ENCODE measurements at places on chromosomes 5 and 9.

DNA sequence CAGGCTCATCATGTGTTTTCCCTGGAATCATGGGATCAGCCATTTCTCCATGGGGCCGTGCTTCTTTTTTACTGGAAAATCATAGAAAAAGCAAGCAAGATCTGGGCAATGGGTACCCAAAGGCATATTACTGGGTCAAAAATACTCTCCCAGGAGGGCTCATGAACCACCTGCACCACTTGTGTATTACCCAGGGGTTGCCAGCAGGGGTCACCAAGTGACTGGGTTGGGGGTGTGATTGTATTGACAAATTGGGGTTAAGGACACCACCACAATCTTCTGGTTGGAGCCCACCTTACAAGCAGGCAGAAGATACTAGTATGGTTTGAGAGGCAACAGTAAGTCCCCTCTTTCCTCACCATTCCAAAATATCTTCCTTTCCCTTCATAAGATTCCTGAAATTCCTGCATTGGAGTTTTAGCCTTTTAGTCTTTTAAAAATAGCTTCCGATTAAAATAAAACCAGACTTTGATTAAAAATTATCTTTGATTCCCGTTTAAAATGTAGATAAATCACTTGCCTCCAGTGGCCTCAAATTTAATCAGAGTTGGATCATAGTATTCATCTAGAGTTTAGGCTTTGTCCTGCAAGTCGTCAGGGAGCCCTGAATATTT lies 603.3 kb downstream of the KIF4B start:
- no peak for DNase-seq

GRCh38 chr5:147286296-147286695 lies 51.5 kb downstream of the STK32A start:
- no peak for DNase-seq

GRCh38 chr9:126127591-126127990 lies 199.0 kb upstream of the MVB12B start:
- no peak for DNase-seq

DNA sequence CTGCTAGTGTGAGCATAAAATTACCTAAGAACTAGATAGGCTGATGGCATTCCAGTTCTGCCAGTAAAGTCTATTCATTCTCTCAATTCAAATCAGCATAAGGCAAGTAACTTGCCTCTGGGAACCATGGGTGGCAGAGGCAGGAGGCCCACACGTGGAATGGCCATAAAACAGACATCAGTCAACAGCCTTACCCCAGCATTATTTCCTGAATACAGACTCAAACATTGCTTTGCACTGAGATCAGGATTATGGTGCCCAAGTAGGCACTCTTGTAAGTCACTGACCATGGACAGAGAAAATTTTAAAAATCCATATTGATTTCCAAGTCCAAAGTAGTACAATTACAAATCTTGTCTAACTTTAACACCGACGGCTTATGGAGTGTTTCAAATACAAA lies 157.7 kb downstream of the NR2F1-AS1 start:
- no peak for DNase-seq

- no peak for DNase-seq
These were observed 398 bp upstream of the BASP1 start for GRCh38 chr5:17216974-17217492.

GRCh38 chr5:108266242-108266641 lies 115.7 kb downstream of the FBXL17 start:
- no peak for DNase-seq

DNA sequence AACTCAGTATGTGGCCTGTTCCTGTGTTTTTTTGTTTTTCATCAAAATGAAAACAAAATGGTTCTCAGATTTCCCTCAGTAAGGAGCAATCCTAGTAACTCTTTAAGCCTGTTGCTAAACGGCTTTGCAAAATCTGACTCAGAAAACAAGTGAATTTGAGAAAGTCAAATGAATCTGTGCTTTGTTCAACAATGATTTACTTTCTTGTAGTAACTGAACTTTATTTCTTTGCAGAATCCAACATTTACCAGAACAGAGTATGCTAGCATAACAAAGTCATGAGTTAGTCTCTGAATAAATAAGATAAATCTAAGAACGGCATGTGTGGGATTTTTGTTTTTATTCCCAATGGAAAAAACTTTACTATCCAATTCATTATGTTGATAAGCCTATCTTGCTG lies 93.8 kb downstream of the OXCT1 start:
- no peak for DNase-seq

DNA sequence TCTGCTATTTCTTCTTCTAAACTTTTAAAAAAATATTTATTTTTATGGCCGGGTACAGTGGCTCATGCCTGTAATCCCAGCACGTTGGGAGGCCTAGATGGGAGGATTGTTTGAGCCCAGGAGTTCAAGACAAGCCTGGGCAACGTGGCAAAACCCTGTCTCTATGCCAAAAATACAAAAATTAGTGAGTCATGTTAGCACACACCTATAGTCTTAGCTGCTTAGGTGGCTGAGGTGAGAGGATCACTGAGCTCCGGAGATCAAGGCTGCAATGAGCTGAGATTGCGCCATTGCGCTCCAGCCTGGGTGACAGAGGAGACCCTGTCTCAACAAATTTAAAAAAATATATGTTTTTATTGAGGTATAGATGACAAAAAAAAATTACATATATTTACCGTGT lies 5.6 kb downstream of the AP3S1 start:
- DNase-seq, result no peak

DNA sequence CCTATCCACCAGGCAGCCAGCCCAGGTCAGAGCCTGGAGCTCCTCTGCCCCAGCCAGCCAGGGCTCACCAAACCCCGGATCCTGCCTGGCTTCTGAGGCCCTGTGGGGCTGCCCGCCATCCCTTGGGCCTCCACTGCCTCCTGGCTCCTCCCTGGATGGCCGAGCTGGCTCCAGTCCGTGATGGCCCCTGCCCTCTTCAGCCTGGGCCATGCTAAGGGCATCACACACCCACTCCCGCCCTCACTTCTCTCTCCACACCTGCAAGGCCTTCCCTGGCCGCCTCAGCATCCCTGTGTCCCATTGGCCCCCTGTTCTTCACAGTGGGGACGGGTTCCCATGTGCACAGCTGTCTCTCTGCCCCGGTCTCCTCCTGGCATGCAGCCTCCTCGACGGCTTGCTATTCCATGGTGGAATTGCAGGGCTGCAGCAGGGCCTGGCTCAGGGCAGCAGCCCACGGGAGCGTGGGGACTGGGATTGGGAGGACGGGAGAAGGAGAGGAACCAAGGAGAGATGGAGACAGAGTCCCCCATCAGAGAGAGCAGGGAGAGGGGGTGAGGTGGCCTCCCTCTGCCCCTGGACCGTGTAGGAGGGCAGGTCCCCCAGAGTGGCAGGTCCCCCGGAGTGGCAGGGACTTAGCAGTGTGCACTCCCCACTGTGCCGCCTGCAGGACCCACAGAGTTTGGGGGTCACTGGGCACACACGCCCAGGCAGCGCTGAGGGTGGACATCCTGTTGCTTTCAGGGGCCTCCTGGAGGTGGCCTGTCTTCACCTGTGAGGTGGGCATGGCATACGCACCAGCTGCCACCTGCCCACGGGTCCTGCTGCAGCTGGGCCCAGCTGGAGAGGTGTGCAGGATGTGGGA lies 16.7 kb upstream of the RNU6ATAC start:
- no peak for DNase-seq

- DNase-seq, result no peak
These were observed 114.4 kb downstream of the ANKRD18B start for GRCh38 chr9:33638391-33638915.

GRCh38 chr5:169412831-169413230 lies 111.9 kb upstream of the SLIT3 start:
- no peak for DNase-seq

DNA sequence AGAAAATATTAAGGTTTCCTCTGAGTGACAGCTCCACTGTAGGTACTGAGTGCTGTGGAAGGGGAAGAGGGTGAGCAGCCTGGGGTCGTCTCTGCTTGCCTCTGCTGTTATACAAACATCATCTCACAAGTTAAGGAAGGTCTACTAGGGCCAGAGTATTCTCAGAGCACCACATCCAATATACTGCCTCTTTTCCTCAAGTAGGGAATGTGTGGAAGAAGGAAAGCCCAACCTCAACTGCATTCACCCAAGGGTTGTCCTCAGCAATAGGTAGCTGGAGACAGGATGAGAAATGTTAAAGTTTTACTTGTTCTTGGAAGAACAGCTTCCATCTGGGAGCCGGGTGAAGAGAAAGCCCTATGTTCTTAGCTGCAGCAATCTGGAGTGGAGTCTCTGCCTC lies 1062.3 kb upstream of the CDH10 start:
- no peak for DNase-seq

- no peak for DNase-seq
These were observed 295.2 kb downstream of the ARHGAP26 start for GRCh38 chr5:143065185-143065965.

- no peak for DNase-seq
These were observed 49.9 kb upstream of the GAS1 start for GRCh38 chr9:86997156-86997555.

DNA sequence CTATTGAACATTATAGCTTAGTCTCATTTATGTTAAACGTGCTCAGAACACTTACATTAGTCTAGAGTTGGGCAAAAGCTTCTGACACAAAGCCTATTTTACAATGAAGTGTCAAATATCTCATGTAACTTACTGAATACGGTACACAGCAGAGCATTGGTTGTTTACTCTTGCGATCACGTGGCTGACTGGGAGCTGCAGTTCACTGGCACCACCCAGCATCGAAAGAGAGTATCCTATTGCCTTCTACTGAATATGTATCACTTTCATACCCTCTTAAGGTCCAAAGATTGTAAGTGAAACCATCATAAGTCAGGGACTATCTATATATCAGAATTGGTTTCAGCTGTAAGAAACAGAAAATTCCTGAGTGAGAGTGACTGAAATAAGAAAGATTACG lies 42.6 kb upstream of the OSMR start:
- no peak for DNase-seq

- no peak for DNase-seq
These were observed 223.5 kb downstream of the ARRDC3 start for GRCh38 chr5:91159647-91160046.

DNA sequence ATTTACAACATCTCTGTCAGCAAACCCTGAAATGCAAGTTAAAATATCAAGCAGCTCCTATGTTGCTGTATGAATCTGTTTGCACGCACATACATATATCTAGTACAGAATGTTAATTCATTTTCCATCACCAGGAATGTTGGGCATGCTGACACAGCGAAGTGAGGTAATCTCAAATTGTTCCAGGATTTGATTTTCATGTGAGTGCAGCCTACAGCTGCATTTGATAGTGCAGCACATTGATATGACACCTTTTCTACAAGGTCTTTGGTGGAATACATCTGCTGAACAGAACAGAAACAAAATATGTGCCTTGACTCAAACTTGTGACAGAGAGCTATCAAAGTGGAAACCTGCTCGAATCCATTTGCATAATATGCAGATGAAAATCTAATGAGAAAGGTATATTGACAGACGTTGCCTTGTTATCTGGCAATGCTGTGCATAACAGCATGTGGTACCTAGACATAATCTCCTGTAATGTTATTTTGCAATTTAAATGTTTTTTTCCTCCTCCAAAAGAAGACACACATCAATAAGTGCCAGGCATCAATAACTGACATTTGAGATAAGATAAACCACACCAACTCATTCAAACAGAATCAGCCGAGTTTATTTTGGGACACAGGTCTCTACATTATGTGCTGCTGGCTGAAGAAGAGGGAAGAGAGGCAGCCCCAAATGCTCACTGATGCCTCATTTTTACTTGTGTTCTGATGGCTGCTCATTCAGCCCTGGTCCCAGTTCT lies 512.2 kb downstream of the ZNF608 start:
- no peak for DNase-seq

DNA sequence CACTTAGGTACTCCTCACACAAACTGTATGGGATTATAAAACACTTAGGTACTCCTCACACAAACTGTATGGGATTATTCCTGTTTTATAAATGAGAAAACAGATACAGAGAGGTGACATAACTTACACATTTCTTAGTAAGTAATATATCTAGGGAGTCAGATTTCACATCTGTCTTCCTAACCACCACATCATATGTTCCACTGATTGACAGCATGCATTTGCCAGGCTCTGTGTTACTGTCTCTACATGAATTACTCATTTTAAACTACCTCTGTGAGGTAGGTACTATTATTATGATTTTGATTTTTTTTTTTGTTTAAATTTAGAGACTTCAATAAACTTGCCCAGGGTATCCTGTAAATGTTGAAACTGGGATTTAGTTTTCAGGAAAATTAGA lies 232.7 kb downstream of the CCDC171 start:
- no peak for DNase-seq

DNA sequence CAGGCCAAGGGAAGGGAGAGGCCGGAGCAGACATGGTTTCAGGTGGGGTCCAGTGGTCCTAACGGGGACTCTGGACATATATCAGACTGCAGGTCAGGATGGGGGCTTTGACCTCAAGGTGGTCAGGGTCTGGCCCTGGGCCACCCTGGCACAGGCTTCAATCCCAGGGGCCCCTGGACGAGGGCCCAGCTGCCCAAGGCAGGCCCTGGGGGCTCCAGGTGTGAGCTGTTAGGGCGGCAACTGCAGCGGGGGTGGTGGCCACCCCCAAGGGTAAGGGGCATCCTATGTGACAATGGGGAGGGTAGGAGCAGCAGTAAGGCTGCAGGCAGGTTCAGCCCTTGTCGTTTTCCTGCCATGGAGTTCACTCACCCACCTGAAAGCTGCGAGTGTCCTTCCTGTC lies 45.4 kb upstream of the CLPTM1L start:
- DNase-seq, result no peak

DNA sequence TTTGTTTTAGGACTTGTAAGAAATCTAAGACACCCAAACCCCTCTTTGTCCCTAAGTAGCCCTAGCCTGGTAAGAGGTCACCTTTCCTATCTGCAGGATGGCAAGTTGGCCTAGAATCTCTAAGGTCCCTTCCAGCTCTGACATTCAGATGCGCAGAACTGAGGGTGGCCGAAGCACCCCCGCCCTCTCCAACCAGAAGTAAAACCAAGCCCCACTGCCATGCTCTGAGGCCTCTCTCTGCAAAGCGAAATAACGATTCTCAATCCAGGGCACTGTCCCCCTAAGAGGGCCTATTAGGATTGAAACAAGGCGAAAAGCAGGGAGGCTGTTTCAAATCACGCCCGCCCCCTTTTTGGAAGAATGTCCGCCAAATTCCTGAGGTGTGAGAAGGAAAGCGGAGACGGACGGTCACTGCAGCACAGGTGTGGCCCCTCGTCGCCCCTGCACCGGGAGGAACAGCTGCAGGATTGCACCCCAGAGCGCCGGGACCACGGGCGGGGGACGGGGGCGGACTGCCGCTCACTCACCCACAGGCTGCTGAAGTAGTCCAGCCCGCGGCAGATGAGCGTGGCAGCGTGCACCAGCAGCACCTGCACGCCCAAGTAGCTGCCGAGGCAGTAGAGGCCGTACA lies 824 bp downstream of the TMEM245 start:
- no peak for DNase-seq

DNA sequence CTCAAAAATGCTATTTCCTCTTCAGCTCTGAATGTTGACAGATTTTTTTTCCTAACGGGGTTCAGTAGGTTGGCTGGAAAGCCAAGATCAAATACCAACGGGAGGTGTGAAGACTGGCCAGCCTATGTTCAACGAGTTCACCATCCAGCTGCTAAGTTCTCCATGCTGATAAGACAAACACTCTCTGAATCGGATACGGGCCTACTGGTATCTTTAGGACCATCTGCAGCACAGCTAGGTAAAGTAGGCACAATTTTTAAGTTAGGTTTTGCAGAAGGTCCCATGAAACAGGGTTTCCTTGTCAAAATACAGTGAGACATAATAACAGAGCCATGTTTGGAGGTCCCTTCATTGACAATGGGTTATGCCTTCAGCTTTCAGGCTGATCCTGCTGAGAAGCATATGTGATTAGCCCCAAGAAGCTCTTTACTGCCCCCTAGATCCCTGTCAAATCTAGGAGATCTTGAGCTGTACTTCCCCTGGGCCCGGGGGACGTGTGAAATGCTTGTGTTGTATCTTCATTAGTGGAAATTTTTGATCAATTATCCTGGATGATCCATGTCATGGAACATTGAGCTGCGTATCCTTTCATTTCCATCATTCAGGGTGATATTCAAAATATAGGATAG lies 60.6 kb downstream of the PGM5 start:
- no peak for DNase-seq
